ENCODE measurements at places on chromosomes 2 and 18. TPM values are rescaled to one million over a fixed set of nuclear protein-coding genes. Genes with fewer than 3 reads are reported as not detected.

The CCBE1 gene
- total RNA-seq, result 69.4 TPM

The SCN7A gene
- total RNA-seq, result 16.4 TPM

The NT5C1B gene
- not detected for total RNA-seq

The C2orf72 gene
- total RNA-seq, result 0.17 TPM

The INPP4A gene
- total RNA-seq, result 18.8 TPM

Measured in smooth muscle cell of trachea (primary cell).